WERI-Rb-1 (cell line): ENCODE measurements at places on chromosomes 6 and 20.

DNA sequence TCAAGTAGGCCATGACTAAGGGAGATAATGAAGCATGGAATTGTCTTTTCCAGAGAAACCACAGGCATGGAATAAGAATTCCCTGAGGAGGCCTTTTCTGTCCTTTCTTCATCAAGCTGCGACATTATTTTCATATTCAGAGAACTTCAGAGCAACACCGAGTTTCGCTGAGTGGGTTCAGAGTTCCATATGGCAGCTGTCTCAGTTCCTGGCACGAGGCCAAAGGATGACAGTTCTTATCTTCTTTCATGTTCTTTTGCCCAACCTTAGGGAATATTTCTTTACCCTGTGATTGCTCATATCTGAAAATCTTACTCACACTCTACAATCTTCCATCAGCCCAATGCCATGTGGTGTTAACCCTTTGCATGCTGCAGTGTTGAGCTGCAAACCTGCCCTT is 135.3 kb upstream of the BMP2 start:
- DNase-seq = no peak

- no peak for DNase-seq
Measured at GRCh38 chr20:14178952-14179351, 158.5 kb downstream of the FLRT3 start.

DNA sequence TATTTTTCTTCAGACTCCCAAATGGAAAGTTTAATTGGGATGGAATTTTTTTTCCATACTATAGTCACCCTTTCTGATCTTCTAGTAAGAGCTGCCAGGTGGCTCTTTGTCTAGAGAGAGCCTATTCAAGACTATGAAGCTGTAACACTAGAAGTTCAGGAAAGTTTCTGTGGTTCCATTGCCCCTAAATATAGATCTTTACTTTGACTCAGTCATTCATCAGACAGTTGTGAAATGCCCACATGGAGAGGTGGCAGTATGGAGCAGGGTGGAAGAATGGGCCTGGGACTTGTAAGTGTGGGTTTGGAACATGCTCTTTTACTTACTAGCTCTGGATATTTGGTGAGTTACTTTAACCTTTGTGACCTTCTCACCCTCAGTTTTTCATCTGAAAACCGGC is 87.8 kb downstream of the CTNNBL1 start:
- DNase-seq = no peak

GRCh38 chr6:145071836-145072235 is 663.5 kb downstream of the EPM2A start:
- no peak for DNase-seq

DNA sequence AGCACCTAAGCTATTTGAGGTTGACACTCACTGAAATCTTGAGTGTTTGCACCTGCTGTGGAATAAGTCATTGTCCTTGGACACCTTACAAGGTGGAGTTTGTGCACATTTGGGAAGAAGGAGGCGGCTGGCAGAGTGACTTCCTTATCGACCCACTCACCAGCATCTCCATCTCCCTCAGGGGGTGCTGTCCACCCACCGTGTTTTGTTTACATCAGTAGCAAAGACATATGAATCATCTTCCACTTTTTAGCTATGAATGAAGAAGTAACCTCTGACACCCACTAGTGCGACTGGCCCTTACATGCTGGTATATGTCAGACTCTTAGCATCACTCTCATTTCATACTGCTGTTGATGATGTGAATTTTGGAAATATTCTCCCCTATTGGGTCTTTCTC is 119.5 kb upstream of the SGK1 start:
- no peak for DNase-seq

- DNase-seq = no peak
Measured at GRCh38 chr6:115977220-115977619, 83.5 kb downstream of the FRK start.

GRCh38 chr6:96621983-96622382 is 59.1 kb downstream of the FHL5 start:
- no peak for DNase-seq

DNA sequence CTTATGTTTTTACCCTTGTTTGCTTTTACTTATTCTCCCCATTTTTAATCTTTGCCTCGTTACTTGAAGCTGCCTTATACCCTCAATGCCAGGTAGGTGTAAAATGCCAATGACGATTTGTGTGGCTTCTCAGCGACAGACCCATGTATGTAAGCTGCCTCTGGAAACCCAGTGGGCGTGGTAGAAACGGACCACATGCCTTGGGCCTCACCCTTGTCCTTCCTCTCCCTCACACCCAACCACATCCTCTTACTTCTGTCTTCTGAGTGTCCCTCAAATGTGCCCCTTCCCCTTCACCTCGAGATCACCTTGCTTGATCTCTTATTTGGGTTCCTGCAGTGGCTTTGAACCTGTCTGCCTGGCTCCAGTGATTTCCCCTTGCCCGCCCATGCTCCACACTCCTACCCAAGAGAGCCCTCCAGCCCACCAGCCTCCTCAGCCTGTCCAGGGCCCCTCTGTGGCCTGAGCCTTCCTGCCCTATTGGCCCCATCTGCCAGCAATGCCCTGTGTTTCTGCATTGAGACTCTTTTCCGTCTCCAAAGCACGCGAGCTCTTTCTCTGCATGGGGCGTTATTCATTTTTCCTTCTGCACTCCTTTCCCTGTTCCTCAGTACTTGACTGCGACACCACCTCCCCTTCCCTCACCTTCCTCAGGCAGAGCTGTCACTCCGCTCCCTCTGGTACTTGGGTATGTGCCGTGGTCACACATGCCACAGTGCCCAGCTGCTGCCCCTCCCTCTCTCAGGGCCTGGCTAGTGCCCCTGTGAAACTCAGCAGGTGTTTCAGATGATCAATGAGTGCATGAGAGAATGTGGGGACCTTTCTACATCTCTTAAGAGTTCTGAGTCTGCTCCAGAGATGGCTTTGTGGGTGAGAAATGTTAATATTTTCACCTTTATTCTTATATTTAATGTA is 115.4 kb downstream of the SLX4IP start:
- no peak for DNase-seq

DNA sequence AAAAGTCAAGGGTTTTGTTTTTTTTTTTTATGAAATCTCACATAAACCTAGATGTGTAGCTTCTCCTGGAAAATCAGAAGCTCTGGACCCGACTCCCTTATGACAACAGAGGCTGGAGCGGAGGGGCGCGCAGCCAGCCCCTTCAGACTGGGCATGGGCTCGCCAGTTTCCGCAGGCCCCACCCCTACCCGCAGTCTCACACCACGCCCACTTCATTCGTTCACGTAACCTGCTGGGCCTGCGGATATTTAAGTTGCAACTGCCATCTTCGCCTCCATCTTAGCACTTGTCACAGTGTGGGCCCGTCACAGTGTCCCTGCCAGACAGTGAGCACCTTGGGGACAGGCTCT is 111.7 kb upstream of the PTPN1 start:
- DNase-seq = no peak

- DNase-seq = no peak
Measured at GRCh38 chr6:142500250-142500786, 198.5 kb downstream of the ADGRG6 start.

DNA sequence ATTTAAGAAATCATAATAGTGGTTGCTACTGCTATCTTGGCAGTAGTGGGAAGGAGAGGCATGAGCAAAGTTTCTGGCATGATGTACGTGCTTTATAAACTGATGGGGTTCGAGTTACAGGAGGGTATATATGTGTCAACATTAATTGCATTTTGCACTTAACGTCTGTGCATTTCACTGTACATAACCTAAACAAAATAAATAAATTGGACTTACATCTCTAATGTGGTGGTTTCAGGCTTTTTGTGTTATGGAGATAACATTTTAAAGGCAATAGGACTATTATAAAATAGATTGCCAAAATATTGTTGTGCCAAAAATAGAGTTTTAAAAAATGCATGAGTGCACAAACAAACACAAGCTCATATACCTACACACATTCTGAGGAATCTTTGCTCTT is 1001.1 kb upstream of the GJE1 start:
- DNase-seq = no peak

DNA sequence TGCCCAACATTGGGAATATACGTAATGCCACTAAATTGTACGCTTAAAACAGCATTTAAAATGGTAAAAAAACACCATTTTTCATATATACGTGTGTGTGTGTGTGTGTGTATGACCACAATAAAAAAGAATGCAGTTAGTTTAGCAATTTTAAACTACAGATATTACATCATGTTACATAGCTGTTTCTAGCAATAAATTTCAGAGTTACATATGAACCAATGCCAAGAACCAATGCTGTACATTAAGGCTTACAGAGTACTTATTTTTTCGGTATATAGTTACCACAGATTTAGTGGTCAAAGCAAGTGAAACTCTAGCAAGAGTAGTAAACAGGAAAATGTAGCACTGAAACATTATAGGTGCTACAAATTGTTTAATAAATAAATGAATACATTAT is 119.3 kb downstream of the PDE10A start:
- no peak for DNase-seq

- DNase-seq = no peak
Measured at GRCh38 chr6:113696960-113697359, 160.2 kb upstream of the MARCKS start.

GRCh38 chr20:53157443-53158408 is 185.6 kb downstream of the TSHZ2 start:
- DNase-seq = peak; percentile 68

GRCh38 chr6:121951123-121951522 is 448.3 kb upstream of the HSF2 start:
- no peak for DNase-seq

GRCh38 chr20:49669601-49670189 is 44.0 kb downstream of the B4GALT5 start:
- no peak for DNase-seq

DNA sequence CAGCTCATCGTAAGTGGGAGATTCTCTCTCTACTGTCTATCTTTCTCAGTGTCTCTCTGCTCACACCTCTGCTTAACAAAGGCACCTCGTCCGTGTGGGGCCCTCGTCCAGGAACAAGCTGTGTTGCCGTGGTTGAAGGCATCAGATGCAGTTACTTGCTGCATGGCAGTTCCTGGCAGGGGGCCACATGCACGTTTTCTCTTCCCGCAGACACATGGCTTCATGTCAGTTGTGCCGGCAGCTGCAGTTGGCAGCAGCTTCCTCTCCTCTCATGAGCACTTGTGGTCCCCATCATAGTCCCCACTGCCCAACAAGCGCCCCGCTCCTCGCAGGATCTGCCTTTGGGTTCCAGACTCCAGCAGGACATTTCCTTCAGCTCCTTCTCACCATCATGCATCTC is 7.1 kb upstream of the AFDN start:
- DNase-seq = no peak

- no peak for DNase-seq
Measured at GRCh38 chr20:56940466-56940865, 311.4 kb downstream of the TFAP2C start.

DNA sequence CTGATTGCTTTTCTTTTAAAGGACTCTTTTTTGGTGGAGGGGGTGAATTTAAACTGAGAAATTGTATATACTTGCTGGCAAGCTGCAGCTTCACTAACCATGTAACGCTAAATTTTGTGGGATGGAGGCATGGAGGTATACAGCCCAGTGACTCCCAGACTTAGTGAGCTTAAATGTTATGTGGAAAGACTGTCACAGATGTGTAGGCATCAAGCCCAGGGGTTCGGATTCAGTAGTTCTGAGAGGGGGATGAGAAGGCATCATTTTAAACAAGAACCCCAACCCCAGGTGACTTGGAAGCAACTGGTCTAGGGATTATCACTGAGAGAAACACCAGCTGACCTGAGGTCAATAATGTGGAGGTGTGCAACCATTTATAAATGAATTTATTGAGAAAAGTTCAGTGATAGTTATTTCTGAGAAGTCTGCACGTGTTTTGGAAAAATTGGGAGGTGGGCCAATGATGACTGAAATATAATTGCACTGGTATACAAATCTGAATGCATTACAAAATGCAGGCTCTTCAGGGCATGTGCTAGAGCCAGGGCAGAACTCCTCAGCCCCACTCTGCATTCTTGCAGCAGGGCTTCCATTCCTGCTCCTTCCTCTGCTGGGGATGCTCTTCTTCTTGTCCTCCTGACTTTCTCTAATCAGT is 26.9 kb downstream of the RFPL4B start:
- DNase-seq = no peak

- no peak for DNase-seq
Measured at GRCh38 chr20:38231531-38232121, 28.9 kb downstream of the KIAA1755 start.

- DNase-seq = no peak
Measured at GRCh38 chr6:158737710-158738615, 81.2 kb downstream of the EZR start.

DNA sequence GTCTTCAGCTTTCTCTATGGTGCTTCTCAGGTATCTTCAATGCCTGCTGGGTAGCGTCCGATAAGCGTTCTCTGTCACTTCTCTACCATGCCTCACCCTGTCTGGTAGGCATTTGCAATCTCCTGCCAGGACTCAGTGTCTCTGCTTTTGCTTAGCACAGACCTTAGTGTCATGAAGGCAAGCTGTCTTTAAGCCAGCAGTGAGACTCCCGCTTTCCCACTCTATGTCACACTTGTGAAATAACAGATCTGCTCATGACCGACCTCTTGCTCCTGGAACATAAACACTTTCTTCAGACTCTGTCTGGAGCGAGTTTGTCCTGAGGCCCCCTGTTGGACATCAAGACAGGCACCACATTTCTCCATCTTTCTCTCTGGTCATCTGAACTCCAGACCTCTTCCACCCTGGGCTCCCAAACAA is 17.0 kb downstream of the ADGRB3 start:
- DNase-seq = no peak

GRCh38 chr6:56913285-56914074 is 41.4 kb upstream of the BEND6 start:
- DNase-seq = no peak

DNA sequence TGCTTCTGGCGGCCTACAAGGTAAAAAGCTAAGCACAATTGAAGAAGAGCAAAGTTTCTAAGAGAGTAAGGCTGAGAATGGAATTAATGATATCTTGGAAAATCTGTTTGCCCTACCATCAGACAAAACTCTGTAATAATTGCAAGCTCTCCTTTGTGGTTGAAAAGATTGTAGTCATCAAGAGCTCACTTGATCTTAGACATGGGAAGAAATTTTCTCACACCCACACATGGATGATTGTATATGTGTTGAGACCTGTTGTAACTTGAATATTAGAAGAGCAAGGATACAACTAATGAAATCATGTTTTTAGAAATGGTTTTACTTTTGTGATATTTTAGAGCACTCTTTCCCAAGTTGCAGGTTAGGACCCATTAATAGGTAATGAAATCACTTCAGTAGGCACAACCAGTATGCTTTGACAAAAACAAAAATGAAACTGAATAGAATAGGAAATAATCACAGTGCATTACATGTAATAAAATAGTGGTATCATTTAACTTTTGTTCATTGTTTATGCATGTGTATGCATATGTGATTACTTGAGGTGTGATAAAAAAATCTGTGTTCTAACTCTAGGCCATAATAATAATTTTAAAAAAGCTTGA is 14.0 kb downstream of the DCBLD1 start:
- no peak for DNase-seq

DNA sequence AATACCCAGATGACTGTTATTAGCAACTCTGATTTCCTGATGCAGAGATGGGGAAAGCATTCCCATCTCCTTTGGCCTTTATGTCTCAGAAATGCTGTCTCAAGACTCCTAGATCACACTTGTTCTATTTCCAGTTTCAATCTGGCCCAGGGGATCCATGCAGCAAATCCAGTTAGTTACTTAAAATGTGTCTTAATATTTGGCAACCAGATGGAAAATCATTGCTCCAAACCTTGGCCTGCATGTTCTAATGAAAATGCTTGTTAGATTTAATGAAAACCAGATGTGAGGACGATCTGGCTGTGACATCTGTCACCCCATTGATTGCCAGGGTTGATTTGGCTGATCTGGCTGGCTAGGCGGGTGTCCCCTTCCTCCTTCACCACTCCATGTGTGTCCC is 125.2 kb downstream of the TSHZ2 start:
- no peak for DNase-seq

GRCh38 chr6:135180542-135181332 is at the start of gene MYB:
MYB (plus strand) TSS chr6:135181308; CDS start chr6:135181514, 206 bp downstream.
- peak; percentile 81 for DNase-seq
